ENCODE measurements at places on chromosomes 3 and 15. TPM values are rescaled to one million over a fixed set of nuclear protein-coding genes. Genes with fewer than 3 reads are reported as not detected.

Gene SLC7A14
- total RNA-seq: not detected

Gene GP5
- not detected for total RNA-seq

Gene SEMA3F
- 106 TPM for total RNA-seq

Gene CELF6
- total RNA-seq: not detected

Gene DAZL
- total RNA-seq: not detected

Gene SATB1
- 24.4 TPM for total RNA-seq

Gene CTXN2
- not detected for total RNA-seq

Gene ZPLD1
- not detected for total RNA-seq

Gene ALDH1L1
- total RNA-seq: 1.6 TPM

DNA sequence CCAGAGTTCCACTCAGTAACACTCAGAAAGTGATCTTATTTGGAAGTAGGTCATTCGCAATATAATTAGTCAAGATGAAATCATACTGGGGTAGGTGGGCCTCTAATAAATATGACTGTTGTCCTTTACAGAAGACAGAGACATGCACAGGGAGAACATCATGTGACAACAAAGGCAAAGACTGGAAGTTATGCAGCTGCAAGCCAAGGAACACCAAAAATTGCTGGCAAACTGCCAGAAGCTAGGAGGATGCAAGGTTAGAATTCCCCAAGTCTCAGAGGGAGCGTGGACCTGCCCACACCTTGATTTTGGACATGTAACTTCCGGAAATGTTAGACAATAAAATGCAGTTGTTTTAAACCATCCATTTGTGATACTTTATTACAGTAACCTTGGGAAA, 471.5 kb upstream of the AGTR1 start:
- DNase-seq: no peak

DNA sequence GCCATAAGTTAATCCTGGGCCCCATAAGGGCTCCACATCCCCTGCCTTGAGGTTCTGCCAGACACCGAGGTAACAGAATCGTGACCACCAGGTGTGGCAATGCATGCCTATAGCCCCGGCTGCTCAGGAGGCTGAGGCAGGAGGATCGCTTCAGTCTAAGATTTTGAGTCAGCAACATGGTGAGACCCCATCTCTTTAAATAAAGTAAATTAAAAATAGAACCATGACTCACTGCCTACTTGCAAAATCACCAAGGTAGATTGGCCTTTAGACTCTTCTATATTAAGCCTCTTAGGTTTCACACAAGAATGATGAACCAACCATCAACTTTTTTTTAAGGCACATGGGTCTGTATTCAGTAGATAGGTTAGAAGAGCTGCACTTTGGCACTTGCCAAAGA, 9.7 kb downstream of the WDR5B start:
- DNase-seq: no peak

DNA sequence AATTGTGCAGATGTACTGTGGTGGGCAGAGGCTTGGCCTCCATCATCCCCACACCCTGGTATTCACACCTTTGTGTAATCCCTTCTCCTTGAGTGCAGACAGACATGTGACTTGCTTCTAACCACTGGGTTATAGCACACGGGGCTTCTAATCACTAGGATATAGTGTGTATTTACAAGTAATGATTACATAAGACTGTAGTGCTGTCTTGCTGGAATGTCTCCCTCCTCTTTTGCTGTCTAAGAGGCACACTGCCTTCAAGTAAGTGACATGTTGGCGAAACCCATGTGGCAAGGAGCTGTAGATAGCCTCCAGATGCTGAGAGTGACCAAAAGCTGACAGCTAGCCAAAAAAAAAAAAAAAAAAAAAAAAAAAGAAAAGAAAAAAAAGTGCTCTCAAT, 542.7 kb upstream of the MDFIC2 start:
- no peak for DNase-seq

- no peak for DNase-seq
These were observed 67.0 kb downstream of the ISG20 start for GRCh38 chr15:88705769-88706165.

GRCh38 chr3:115503394-115503793, 119.9 kb upstream of the GAP43 start:
- DNase-seq: no peak

DNA sequence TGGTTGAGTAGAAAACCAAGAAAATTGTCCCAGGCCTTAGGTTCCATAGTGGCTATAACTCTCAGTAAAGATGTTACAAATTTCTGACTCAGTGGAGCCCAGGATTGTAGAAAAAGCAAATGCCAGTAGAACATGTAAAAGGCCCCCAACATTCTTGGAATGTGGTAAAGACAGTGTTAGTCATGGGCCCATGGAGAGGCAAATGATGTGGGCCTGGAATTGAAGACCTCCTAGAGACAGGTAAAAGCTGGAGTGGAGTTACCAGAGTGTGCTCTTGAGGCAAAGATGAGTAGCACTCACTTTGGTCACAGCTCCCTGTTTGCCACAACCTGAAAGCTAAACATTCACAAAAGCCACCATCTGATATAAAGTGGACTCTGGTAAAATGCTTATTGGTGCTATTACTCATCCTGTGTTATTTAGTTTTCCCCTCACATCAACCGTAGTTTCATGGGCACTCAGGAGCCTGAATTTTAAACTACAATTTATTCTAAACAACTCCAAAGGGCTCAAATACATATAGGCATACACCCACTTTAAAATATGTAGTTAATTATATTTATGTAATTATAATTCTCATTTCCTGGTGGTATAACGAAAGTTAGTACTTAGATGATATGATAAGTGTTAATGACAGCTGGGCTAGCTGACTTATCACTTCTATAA, 359.6 kb upstream of the NECTIN3 start:
- no peak for DNase-seq

DNA sequence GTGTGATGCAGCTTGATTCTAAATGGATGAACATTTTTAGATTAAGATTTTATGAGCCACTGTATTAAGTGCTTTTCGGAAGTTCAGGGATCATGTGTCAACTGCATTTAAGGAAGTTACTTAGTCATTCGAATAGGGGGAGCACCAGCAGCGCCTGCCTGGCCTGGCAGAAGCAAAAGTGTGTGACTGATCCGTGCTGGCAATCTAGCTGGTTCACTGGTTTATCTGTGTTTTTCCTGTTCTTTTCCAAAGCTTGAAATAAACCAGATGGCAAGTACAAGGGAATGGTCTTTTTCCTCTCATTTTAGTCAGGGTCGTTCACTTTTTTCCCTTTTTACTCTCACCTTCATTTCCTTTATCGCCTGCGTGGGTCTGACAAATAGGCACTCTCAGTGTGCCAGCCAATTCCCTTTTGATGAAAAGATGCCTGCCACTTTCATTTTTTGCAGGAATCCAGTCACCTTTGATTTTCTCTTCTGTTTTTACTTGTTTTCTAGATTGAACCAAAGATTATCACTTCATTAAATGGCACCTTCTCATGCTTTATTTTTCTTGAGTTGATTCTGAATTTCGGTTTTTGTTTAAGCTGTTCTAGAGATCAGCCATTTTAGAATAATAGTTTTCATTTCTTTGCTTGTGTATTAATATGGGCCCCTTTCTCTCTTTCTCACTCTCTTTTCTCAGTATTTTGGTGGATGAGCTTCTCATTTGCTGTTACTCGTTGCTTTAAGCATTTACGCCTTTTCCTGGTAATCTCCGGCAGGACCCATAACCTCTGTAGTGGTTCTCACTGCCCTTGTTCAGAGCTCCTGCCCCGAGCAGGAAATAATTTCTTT, 2.8 kb downstream of the ABHD2 start:
- no peak for DNase-seq

- no peak for DNase-seq
These were observed 171.4 kb downstream of the CACNA1D start for GRCh38 chr3:53665608-53666425.

GRCh38 chr3:7650466-7650865, 789.6 kb downstream of the GRM7 start:
- no peak for DNase-seq

- no peak for DNase-seq
These were observed 3.5 kb upstream of the MTFMT start for GRCh38 chr15:65032801-65033537.

DNA sequence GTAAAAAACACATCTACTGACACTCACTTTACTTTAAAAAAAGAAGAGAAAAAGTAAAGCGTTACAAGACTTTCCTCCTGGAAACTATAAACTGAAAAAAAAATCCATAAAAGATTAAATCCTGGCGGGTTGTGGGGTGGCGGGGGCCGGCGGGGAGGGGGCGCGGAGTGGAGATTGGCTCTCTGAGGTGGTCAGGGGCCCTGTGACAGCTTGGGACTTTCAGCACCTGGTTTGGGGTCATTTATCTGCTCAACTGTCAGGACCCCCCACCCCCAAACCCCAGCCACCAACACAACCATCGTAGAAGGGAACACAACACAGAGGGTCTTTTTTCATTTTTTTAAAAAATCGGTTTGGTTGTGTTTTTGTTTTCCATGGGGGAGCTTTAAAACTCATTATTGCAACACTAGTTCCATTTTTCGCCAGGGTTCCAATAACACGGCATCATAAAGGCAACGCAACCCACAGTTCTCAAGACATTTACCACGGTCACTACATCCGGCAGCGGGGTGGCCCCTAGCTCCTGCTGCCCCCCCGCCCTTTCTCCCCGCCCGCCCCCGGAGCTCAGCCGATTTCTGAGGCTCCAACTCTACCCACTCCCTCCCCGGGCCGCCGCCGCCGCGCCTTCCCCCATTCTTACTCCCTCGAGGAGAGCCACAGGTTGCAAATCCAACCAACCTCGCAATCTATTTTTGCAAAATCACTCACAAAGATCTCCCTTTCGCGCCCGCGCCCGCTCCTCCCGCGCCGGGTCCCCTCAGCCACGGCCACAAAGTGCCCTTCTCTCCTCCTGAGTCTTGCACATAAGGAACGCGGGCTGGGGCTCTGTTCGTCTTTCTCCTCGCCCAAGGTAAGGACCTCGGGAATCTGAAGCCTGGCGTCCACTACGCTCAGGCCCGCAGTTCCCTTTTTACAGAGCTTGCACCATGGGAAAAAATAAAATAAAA, 1.8 kb downstream of the BCL6 start:
- DNase-seq: peak; percentile 38

GRCh38 chr3:61547625-61548024, 13.7 kb upstream of the PTPRG start:
- DNase-seq: no peak

DNA sequence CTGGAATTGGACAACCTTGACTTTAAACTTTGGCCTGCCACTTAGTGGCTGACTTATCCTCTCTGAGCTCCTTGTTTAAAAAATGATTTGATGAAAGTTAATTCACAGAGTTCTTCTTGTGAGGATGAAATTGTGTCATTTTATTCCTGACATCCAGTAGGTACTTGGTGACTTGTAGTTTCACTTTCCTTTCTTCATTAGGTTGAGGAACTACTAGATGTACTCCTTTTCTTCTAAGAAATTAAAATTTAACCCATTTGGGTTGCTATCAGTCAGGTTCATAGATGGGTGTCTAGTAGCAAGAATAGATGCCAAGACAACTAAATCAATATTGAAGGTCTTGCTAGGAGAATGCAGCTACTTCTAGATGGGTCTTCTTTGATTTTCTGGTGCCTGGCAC, 5.2 kb downstream of the NR1D2 start:
- DNase-seq: no peak

- no peak for DNase-seq
These were observed 155.9 kb upstream of the FEZF2 start for GRCh38 chr3:62529230-62529629.

- no peak for DNase-seq
These were observed 234.6 kb downstream of the NAALADL2 start for GRCh38 chr3:175093748-175094147.

DNA sequence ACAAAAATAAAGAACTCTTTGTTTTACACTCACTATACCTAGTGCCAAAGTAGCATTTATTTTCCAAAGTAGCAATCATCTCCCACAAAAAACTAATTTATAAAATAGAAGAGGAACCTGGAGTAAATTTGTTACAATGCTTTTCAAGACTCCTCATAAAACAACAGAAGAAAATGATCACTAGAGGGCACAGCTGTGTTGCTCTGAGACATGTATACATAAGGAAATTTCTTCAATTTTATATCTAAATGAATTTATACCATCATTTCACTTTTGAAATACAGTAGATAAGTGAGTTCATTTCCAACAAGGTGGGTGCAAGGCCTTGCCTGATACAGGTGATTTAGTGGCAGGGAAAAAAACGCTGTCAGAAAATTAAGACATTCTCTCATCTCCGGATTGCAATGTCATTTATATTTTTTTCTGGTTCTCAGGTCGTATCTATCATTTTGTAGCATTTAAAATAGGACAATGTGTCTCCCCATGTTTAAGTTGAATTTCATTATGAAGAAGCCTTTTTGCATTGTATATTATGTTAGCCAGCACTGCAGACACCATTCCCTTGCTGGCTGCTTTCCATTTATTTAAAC, 25.3 kb upstream of the ARHGEF26 start:
- DNase-seq: no peak

DNA sequence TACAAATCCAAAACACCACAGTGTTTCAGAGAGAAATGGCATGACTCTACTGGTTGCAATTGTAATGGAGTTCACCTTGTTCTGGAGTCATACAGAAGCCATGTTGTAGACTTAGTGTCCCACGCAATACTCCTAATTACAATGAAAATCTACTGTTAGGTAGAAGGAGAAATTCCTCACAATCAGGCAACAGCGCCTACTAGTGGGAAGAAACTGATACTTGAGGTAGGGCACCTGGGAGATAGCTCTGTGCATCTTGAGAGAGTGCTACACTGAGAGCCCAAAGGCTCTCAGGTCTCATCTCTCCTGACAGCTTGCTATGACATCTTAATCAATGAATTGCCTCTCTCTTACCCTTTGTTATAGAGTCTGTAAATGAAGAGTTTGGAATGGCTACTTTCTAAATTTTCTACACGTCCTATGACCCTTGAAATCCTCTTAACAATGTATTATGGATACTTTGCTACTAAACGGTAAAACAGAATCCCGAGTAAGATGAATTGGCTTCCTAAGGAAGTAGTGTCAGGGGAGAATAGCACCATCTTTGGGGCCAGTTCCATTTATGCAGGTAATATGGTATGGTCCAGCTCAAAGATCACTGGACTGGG, 422.7 kb upstream of the TPRG1 start:
- no peak for DNase-seq

DNA sequence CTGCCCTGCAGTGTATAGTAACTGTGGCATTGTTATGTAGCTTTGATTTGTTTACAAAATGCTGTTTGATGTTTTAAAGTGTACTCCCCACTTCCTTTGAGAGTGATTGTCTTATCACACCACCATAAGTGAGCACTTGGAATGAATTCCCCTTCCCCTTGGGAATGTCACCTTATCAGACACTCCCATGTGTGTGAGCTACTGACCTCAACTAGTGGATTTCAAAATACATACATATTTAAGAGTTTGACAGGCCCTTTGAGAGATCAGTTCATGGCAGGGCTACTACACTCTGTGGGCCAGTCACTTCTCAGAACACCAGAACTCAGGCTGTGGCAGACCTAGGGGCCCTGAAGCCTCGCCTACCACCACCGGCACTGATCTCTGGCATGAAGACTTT, 547.6 kb downstream of the NR2F2 start:
- DNase-seq: no peak

DNA sequence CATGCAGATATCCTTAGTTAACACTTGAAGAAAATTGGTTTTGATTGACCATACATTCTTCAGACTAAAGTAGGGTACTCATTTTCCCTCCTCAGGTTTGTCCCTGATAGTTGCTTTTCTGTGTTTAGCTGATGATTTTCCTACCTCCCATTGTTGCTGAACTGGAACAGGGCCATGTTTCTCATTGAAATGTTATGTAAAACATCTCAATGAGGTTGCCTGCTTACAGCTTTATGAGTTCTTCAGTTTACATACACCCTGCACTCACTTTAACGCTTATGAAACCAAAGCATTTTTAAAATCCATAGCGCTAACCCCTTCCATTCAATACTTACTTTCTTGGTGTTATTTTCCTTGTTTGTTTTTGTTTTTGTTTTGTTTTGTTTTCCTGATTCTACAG, 61.9 kb downstream of the HMG20A start:
- DNase-seq: no peak
